ENCODE measurements at places on chromosomes 1 and 21.

DNA sequence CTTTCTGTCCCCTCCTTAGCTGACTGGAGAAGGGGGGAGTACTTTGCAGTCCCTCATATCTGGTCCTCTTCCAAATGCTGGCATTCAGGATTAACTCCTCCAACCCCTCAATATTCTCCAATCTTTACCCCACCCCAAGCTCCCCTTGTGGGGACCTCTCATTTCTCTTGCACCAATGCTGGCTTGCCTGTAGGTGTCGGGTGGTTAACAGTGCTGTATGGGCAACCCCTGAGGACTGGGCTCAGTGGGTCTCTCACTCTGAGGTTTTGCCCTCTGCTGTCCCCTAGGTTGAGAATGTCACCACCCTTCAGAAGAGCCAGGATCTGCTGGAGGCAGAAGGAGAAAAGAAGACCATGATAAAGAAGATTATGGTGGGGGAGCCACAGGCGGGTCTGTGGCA lies 27.0 kb downstream of the MROH7 start:
- no peak for DNase-seq

DNA sequence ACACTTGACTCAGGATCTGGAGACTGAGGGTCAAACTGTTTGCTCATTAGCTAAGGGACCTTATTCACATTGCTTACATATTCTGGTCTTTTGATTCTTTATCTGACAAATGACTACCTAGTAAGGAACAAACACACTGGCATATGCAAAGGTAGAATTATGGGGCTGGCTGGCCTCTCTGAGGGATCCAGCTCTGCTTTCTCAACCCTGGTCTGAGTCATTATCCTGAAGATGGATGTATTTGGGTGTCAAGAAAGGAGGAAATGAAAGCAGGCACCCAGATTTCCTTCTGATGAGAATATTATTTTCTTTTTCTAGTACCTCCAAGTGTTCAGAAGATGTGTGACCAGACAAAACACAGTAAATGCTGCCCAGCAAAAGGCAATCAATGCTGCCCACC lies 6.0 kb downstream of the SMCP start:
- DNase-seq: no peak

DNA sequence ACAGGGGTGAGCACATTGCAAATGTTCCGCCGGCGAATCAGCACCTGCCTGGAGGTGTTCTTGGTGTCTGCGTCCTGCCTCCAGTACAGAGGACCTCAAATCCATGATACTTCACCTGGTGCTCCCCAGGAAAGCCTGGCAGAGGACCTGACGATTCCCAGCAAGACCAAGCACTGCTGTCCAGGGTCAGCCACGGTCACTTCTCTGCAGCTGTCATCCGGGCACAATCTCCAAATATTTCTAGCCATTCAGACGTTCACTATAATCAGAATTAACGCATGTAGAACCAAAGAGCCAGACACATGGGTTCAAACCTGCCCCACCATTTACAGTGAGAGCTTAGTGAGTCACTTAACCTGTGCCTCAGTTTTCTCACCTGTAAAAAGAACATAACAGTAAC lies 74.5 kb downstream of the CLIC6 start:
- no peak for DNase-seq

DNA sequence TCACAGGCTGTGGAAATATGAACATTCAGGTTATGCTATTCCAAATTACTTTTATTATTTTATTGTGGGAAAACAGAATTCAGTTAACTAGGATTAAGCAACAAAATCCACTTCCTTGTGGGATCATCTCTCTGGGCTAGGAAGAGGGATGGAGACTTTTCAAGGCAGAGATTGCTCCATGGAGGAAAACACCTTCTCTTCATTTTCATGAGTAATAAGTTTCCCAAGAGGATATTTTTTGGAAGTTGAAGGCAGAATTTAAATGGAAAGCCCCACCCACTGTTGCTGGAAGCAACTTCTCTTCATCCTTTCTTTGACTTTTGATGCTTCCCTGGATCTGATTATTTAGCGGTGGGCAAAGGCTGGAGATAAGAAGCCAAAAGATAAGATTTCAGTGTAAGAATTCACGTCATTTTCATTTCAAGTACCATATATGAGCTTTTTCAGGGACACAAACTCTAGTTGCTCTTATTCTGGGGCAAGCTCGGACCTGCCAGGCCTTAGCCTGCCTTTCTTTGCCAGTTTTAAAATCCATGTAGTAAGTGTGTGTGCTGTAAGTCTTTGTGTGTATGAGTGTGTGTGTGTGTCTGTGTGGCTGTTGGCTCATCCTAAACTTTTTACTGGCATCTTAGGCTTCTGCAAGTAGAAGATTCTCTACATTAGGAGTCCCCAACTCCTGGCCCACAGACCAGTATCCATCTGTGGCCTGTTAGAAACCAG lies 11.7 kb upstream of the IL24 start:
- DNase-seq: no peak

GRCh38 chr1:57976216-57976615 lies 552.4 kb upstream of the DAB1 start:
- no peak for DNase-seq

GRCh38 chr1:199766218-199766792 lies 261.2 kb upstream of the NR5A2 start:
- no peak for DNase-seq

DNA sequence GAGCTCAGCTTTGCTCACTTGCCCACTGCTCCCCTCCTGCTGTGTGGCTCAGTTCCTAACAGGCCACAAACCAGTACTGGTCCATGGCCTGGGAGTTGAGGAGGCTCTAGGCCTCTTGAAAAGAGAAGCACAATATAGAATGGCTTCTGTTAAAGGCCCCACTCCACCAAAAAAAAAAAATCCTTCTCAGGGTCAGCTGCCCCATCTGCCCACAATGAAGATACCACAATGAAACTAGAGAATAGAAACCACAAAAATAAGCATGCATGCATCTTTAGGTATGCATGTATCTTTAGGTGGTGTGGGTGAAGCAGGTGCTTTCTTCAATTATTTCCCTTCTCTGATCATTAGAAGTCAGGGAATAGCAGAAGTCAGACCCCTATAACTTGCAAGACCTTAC lies 620.4 kb upstream of the BEND5 start:
- no peak for DNase-seq

DNA sequence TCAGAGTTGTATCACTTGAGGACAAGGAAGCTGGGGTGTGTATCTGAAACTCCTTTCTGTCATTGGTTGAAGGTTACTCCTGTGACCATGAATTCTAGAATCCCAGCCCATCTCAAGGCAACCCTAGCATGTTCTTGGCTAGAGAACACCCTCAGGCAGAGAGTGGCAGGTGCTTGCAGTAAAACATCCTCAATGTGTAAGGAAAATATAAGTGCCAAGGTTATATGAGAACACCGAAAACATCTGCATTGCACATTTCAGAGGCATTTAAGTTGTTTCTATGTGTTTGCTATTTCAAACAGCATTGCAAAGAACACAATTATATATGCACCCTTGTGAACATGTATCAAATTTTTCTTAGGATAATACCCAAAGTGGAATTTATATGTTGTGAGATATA lies 471.9 kb downstream of the USP25 start:
- no peak for DNase-seq

- no peak for DNase-seq
Measured at GRCh38 chr1:164969253-164969652, 387.3 kb downstream of the LMX1A start.

DNA sequence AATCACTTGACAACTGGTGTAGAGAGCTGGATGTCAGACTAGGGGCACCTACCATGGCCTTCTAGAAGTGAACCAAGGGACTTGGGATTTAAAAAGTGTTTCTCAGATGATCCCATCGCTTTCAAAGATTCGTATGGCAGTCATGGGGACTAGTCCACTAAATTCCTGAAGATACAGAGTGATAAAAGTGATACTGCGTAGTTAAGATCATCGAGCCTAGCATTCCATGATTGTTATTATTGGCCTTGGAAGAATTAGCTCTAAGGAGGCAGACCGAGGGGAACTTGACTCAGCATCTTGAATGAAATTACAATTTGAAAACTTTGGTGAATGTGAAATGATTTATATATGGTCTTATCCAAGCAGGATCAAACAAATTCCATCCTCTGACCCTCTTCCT lies 1.3 kb upstream of the CHIA start:
- no peak for DNase-seq
